ENCODE measurements at places on chromosomes 3 and 15. TPM values are rescaled to one million over a fixed set of nuclear protein-coding genes. Genes with fewer than 3 reads are reported as not detected.

GRK7 gene
- total RNA-seq: under 0.01 TPM

GPX1 gene
- 337 TPM for total RNA-seq

NMB gene
- total RNA-seq: 6.5 TPM

ANKRD34C gene
- total RNA-seq: not detected

C3orf49 gene
- total RNA-seq: not detected

All from epithelial cell of alveolus of lung (primary cell).